Lung (tissue), 17 donors: ENCODE measurements at places on chromosomes 2 and 18.

GRCh38 chr2:58204195-58204959 lies 36.7 kb downstream of the FANCL start:
- no peak overlapping the region for H3K4me3 ChIP-seq
- no peaks in the 10 kb centered on the region for H3K36me3 ChIP-seq
- H3K4me1 ChIP-seq: peaks cover 8% of the 10 kb centered on the region

DNA sequence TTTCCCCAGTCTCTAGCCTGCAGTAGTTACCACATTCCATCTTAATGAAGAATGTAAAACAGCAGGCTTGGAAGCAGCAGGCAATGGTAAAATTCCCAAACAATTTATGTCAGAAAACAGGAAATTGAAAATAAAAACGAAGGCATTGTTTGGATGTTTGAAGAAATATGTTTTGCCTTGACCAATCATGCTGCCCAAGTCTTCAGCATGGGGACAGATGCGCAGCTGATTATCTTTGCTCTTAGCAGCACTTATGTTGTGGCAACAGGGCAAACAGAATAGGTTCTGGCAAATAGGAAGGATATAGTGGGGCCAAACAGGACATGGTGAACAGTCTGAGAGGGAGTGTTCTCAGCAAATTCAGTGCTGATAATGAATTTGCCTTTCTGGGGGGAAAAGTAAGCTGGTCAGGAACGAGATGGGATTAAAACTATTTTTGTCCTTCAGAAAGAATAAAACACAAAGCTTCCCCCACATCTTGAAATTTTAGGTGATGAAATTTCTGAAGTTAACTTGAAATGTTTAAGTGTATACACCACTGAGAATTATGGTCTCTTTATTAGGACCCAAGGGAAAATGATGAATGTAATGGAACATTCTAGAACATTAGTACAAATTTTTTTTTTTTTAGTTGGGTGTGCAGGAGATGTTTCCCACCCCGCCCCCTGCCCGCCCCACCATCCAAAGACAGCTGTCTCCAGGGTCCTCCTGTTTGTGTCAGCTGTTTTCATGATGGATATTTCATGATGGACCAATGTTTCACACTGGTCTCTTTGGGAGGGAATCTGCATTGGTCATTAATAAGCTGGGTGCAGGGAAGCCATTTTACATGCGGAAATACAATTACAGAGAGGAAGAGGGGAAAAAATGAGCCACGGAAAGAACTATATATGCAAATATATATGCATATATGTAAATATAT lies 239.5 kb upstream of the REV1 start:
- peak; percentile 83 for DNase-seq
- no peaks in the 10 kb centered on the region for H3K27me3 ChIP-seq

- no peak overlapping the region for H3K27ac ChIP-seq
- peaks cover 2% of the 10 kb centered on the region for H3K36me3 ChIP-seq
- no peaks in the 10 kb centered on the region for H3K4me1 ChIP-seq
- DNase-seq: peak; percentile 2
- H3K4me3 ChIP-seq: no peak overlapping the region
Observed at GRCh38 chr2:38066421-38067115, 9.4 kb downstream of the CYP1B1 start.

DNA sequence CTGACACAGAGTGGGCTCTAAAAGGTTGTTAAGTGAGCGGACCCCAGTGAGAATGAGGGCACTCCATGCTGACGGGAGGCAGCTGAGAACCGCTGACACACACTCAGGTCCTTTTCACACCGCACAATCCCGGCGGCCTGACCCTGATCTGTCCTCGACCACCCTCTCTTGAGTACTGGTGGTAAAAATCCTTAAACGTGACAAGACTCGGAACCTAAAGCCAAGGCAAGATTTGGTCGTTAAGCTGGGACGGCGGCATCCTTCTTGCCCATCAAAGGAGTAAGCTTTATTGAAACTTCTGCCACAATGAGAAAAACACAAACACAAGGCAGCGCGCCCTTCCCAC lies 569 bp downstream of the TMX3 start:
- H3K36me3 ChIP-seq: peaks cover 16% of the 10 kb centered on the region
- peak overlapping the region; percentile 85 for H3K27ac ChIP-seq
- peak; percentile 46 for DNase-seq
- no peaks in the 10 kb centered on the region for H3K27me3 ChIP-seq
- peak overlapping the region; percentile 98 for H3K4me3 ChIP-seq
- H3K4me1 ChIP-seq: peaks cover 8% of the 10 kb centered on the region

- no peak for DNase-seq
- no peak overlapping the region for H3K27ac ChIP-seq
- no peaks in the 10 kb centered on the region for H3K27me3 ChIP-seq
- no peaks in the 10 kb centered on the region for H3K4me1 ChIP-seq
- peaks cover 4% of the 10 kb centered on the region for H3K36me3 ChIP-seq
Observed at GRCh38 chr18:76387608-76388007, 107.4 kb downstream of the ZNF516 start.

DNA sequence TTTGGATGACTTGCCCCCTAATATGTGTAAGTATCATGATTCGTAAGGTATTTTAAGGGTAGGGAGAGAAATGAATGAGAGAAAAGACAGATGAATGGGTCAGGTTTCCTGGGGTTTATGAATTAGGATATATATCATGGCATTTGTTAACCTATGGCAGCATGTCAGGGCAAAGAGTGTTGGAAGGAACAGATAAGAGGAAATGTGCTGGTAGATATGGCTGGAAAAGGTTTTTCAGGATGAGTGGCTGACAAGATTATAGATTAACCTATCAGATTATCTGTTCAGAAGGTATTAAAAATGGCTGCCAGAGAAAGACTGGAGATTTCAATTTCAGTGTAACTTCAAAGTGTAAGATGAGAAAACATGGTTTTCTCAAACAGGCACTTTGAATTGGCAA lies 67.8 kb downstream of the SRBD1 start:
- H3K27ac ChIP-seq: no peak overlapping the region
- H3K4me1 ChIP-seq: no peaks in the 10 kb centered on the region
- peaks cover 37% of the 10 kb centered on the region for H3K36me3 ChIP-seq
- DNase-seq: no peak
- H3K27me3 ChIP-seq: no peaks in the 10 kb centered on the region

DNA sequence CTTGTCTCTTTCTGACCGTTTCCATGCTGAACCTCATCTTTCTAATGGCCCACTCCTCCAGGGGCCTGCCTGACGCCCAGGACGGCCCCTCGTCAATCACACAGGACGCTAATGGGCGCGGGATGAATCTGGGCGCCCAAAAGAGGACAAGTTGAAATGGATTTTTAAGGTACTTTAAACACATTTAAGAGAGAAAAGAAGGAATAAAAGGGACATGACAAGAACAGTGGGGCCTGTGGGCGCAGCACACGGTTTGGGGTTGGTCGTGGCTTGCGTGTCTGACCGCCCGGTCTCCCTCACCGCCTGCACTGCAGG lies 607 bp upstream of the UBE2F start:
- H3K27me3 ChIP-seq: no peaks in the 10 kb centered on the region
- DNase-seq: no peak
- H3K36me3 ChIP-seq: no peaks in the 10 kb centered on the region

DNA sequence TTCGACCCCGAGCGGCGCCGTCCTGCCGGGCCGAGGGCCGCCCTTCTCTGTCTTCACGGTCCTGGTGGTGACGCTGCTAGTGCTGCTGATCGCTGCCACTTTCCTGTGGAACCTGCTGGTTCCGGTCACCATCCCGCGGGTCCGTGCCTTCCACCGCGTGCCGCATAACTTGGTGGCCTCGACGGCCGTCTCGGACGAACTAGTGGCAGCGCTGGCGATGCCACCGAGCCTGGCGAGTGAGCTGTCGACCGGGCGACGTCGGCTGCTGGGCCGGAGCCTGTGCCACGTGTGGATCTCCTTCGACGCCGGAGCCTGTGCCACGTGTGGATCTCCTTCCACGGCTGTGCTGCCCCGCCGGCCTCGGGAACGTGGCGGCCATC lies 45.0 kb downstream of the DDX18 start:
- no peaks in the 10 kb centered on the region for H3K36me3 ChIP-seq
- no peaks in the 10 kb centered on the region for H3K4me1 ChIP-seq
- no peak overlapping the region for H3K27ac ChIP-seq
- H3K4me3 ChIP-seq: no peak overlapping the region

DNA sequence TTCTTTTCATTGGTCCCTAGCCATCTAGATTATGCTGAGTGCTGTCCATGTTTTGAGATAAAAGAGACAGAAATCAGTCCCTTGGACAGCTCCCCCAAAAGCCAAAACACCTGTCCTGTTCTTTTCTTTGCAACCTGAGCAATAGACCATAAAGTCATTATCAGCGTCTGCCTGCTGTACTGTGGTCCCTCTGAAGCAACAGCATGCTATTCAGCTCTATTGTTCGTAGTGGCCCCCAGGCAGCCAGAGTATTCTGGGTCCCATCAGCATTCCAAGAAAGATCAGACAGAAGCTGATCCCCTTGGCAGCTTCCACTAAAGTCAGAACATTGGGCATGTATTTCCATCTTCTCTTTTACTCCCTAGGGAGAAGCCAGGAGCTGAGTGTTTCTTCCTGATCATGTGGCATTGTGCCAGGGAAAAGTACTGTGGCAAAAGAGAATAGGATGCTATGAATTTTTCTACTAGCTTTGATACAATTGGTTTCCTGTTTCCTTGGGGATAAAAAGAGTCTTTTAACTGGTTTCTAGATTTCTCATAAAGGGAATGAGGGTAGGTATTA lies 33.6 kb upstream of the ZSWIM2 start:
- H3K27me3 ChIP-seq: no peaks in the 10 kb centered on the region
- no peak overlapping the region for H3K27ac ChIP-seq
- no peaks in the 10 kb centered on the region for H3K36me3 ChIP-seq

- DNase-seq: no peak
- no peaks in the 10 kb centered on the region for H3K36me3 ChIP-seq
- H3K27ac ChIP-seq: no peak overlapping the region
- no peak overlapping the region for H3K4me3 ChIP-seq
- no peaks in the 10 kb centered on the region for H3K27me3 ChIP-seq
Observed at GRCh38 chr18:293536-293935, 25.7 kb upstream of the THOC1 start.

DNA sequence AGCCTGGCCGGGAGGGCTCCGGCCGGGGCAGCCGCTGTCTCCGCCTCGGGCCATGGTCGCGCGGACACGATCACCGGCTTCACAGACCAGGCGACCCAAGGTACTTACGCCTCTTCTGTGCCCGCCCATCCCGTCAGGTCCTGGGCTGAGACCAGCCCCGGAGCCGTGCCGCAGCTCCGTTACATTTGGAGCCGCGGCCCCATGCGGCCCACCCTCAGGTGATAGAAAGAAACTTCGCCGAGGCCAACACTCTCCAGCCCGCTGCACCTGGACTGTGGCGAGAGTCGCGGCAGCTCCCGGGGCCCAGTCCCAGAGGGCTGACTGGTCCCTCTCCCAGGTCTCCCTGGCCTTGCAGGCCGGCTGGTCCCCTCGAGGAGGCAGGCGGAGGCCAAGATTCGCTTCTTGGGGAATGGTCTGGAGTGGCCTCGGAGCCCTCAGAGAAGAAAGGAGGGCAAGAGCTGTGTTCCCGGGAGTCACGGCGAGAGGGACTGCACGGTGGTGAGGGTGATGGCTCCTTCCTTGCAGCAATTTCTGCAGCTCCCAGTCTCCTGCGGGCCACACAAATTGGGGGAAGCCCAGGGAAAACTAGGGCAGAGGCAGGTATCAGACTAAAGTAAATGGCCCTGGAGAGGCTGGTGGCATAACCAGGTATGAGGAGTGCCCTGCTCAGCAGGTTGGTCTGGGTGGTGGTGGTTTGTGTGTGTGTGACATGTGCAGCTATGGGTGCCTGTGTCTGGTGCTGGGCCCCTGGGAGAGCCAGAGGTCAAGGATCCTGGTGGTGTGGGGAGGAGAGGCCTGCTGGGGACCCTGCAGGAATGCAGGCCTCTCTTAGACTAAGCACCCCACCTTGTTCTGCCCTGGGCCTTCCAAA lies 822 bp downstream of the GDF7 start:
- DNase-seq: no peak
- no peak overlapping the region for H3K27ac ChIP-seq
- peaks cover 82% of the 10 kb centered on the region for H3K27me3 ChIP-seq
- no peaks in the 10 kb centered on the region for H3K36me3 ChIP-seq
- H3K4me1 ChIP-seq: no peaks in the 10 kb centered on the region

GRCh38 chr2:52368141-52368540 lies 1336.2 kb upstream of the NRXN1 start:
- H3K27ac ChIP-seq: no peak overlapping the region
- H3K4me3 ChIP-seq: no peak overlapping the region
- DNase-seq: no peak
- no peaks in the 10 kb centered on the region for H3K36me3 ChIP-seq
- no peaks in the 10 kb centered on the region for H3K27me3 ChIP-seq
- no peaks in the 10 kb centered on the region for H3K4me1 ChIP-seq

- no peaks in the 10 kb centered on the region for H3K27me3 ChIP-seq
- no peak overlapping the region for H3K27ac ChIP-seq
- no peaks in the 10 kb centered on the region for H3K36me3 ChIP-seq
- no peak overlapping the region for H3K4me3 ChIP-seq
Observed at GRCh38 chr2:190819840-190820301, 60.8 kb upstream of the GLS start.

DNA sequence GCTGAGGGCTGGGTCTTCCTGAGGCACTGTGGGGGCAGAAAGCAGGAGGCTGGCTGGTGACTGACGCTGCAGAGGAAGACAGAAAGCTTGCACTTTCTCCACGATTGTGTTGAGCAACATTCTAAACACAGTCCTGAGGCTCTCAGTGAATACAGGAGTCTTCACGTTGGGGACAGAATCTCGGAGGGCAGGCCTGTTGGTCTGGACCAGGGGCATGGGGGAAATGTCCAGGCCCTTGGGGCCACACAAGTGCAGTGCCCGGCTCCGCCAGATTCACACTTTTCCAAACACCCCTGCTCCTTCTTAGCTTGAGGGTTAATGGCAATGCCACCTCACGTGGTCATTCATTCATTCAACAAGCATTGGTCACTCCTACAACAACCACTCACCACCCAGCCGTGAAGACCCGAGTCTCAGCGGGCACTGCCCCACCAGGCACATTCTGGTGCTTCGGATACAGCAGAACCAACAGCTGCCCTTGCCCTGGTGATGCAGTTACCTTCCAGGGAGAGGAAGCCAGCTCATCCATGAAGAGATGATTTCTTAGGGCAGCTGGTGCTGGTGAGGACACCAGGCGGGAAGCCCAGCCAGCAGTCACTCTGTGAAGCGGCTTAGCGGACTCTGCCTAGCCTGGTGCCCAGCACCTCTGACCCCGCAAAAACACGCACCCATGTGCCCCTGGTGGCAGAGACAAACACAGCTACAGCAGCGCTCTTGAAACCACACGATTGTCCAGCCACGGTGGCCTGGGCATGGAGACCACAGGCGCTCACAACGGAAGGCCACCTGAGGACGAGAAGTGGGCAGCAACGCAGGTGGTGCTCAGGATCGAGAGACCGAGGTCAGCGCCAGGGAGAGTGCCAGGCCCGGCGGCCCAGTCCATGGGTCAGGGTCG lies 10.9 kb upstream of the GPC1 start:
- H3K36me3 ChIP-seq: no peaks in the 10 kb centered on the region
- H3K4me3 ChIP-seq: no peak overlapping the region
- H3K4me1 ChIP-seq: no peaks in the 10 kb centered on the region
- DNase-seq: no peak
